Urinary bladder (tissue), 4 donors: ENCODE measurements at places on chromosomes 1 and 21.

- DNase-seq = no peak
These were observed 1.6 kb downstream of the NPR1 start for GRCh38 chr1:153680120-153680403.

GRCh38 chr1:214494706-214495105 lies 56.7 kb downstream of the PTPN14 start:
- no peak for DNase-seq

DNA sequence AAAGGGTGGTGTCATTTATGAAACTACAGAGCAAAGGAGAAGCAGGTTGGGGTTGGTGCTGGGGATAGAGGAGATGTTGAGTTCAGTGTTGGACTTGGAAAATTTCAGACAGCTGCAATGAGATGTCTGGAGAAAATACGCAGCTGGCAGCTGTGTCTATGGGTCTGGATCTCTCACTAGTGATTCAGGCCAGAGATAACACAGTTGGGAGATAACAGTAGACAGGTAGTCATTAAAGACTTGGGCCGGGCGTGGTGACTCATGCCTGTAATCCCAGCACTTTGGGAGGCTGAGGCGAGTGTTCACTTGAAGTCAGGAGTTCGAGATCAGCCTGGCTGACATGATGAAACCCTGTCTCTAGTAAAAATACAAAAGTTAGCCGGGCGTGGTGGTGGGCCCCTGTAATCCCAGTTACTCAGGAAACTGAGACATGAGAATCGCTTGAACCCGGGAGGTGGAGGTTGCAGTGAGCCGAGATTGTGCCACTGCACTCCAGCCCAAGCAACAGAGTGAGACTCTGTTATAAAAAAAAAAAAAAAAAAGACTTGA lies 2.5 kb upstream of the TFAP2E start:
- DNase-seq = no peak

- DNase-seq = no peak
These were observed 27.8 kb downstream of the SLC26A9 start for GRCh38 chr1:205915354-205915990.

- DNase-seq = no peak
These were observed 180.7 kb upstream of the SGIP1 start for GRCh38 chr1:66353257-66353656.

DNA sequence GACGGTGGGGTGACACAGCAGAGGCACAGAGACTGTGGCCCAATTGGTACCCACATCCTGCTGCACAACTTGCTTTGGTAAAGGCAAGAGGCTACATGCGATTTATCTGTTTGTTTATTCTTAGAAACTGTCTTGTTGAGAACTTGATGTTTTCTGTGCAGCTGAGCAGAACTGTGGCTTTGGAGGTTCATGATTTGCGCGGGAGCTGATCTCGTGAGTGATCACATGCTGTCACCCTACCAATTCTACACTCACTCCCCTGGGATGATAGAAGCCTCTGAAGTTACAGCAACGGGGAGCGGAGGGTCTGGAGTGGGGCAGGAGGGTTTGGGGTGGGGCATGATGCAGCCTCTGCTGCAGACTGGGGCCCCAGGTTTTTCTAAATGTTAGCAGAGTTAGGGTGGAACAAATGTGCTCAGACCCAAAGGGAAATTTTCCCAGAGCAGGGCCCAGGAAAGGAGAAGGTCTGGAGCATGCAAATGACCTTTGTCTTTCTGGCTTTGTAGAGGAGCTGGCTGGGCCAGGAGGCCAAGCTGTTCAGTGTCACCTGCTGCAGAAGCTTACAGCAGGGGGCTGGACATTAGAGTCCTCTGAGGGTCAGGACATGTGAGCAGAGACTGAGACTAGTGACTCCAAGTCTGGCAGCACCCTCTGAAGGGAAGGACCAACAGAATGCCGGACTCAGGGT lies 83.6 kb downstream of the GRIK3 start:
- DNase-seq = no peak

DNA sequence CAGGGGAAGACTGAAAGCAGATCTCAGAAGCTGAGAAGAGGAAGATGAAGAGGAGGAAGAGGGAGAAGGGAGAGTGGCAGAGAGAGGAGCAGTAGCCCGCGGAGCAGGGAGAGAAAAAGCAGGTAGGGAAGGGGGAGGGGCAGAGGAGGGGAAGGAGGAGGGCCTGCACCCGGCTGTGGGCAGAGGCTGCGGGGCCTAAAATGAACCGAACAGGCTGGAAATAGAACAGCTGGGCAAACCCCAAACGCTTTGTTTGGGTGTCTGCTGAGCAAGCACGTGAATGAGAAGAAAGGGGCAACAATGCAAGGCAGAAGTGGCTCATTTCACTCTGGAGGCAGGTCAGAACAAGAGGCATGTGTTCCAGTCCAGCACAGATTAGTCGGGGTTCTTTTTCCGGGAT lies 33.5 kb downstream of the KCNC4 start:
- DNase-seq = no peak

GRCh38 chr1:33738536-33738935 lies 125.3 kb upstream of the HMGB4 start:
- no peak for DNase-seq

GRCh38 chr1:211619033-211619996 lies 40.4 kb upstream of the SLC30A1 start:
- no peak for DNase-seq

DNA sequence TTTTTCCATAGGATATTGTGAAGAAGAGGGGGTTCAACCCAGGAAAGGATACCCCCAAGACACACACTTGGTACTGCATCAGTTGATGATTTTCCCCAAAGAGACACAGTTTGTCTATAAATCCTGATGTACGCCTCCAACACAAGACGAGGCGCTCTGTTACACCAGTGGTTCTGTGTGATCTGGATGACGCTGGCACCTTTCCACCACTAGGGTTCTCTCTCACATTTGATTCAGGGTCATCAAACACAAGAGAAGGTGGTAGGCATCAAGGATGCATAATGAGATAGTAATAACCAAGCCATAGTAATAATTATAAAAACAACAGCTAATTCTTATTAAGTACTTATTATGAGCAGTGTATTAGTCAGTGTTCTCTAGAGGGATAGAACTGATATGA lies 508.8 kb upstream of the ZP4 start:
- DNase-seq = no peak

DNA sequence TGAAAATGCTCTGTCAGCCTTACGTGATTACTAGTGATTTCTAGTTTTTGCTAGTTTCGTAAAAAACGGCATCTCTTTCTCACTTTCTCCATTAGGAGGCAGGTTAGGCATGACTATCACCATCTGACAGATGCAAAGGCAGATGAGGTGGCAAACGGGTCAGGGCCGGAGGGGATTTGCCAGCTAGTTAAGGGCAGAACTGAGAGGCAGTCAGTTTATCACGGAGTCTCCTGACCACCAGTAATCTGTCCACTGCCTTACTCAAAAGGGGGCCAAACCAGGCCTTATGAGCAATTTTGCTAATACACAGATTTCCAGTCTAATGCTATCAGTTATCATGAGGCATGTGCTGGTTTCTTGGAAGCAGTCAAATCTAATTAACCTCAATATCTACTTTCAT lies 159.3 kb downstream of the TSEN15 start:
- DNase-seq = no peak

- DNase-seq = no peak
These were observed 66.6 kb upstream of the POU3F1 start for GRCh38 chr1:38113159-38113666.

DNA sequence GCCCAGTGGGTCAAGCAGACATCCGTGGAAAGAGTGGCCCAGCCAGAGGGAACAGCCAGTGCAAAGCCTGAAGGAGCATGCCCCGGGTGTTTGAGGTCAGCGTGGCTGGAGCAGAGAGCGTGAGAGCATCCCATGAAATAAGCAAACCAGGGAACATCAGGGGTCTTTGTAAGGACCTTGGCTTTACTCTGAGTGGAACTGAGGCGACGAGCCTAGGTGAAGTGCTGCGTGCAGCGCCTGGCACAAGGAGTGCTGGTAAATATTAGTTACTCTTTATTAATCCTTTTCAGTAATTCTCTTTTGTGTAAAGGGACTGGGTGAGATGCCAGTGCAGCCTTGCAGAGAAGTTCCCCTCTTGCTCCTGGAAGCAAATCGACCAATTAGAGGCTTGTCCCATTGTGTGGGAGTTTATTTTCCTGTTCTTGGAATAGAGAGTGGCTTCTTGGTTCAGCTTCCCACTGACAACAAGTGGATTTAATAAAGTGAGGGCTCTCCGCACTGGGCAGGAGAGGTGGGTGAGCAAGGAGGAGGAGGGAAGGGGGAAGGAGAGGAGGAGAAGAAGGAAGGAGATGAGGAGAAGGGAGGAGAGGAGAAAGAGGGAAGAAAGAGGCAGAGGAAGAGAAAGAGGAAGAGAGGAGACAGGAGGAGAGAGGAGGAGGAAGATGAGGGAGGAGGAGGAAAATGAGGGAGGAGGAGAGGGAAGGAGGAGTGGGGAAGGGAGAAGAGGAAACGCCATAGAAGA lies 37.6 kb upstream of the DISP3 start:
- no peak for DNase-seq

GRCh38 chr1:195981448-195982139 lies 626.6 kb downstream of the KCNT2 start:
- no peak for DNase-seq

DNA sequence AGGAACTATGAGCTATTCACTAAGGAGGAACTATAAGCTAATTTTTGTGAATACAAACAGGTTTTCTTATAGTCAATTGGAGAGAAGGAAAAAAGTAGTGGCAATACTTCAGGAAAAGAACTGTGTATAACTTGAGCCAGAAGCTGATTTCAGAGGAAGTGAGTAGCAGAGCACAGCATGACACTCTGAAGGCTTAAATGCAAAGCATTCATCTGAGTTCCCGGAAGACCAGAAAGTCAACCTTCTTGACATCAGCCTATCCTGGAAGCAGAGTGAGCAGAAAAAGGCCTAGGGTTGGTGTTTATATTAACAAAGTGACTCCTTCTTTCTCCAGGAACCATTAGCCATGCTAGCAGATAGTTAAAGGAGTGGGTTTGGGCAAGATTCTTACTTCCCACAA lies 545.2 kb downstream of the MRPL39 start:
- DNase-seq = no peak

DNA sequence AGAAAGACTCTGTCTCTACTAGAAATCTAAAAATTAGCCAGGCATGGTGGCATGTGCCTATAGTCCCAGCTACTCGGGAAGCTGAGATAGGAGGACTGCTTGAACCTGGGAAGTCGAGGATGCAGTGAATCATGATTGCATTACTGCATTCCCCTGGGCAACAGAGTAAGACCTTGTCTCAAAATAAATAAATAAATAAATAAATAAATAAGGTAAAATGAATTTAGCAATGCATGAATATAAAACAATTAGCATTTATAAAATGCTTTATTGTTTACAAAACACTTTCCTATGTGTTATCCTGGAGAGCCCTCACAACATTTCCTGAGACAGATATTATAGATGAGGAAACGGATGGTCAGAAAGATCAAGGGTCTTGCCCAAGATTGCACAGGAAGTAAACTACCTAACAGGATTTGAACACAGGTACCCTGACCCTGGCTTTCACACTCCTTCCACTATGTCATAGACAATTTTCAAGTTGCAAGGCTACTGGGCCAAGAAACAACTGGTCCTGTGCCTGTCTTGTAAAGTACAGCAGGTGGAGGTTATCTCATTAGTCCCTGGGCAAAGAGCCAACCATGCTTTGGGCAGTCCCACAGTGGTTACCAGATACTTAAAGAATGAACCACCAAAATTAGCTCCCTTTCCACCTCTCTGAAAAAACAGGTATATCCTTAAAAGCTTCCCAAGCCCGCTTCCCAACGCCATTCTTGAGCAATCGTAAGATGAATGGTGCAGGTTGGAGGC lies 15.4 kb upstream of the VSIG8 start:
- DNase-seq = no peak

GRCh38 chr1:85933961-85934360 lies 222.6 kb downstream of the COL24A1 start:
- DNase-seq = no peak

DNA sequence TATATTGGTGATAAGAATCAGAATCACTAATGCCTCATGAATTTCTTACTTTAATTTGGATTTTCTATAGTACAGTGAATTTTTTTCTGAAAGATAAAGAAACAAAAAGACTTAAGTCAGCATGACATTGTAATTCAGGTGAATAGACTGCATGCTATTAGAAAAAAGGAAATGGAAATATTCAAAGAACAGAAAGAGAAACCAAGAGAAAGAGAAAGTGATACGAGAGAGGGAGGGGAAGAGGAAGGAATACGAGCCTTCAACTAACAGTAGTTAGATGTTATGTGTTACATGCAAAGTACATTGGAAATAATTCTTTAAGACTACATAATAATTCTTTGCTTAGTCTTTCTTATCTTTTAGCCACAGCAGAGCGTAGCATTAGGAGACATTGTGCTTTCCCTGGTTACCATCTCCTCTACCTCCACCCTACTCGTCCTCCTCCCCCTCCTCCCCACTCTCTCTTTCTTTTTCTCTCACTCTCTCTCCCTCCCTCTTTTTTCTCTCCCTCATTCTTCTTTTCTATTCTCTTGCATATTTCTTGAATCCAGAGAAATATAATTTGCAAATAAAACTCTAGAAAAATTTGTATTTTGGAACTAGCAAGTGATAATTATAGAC lies 46.4 kb upstream of the ADGRL4 start:
- no peak for DNase-seq

- DNase-seq = no peak
These were observed 67.6 kb downstream of the MAB21L3 start for GRCh38 chr1:116178837-116179236.

- no peak for DNase-seq
These were observed 33.5 kb upstream of the ADAM30 start for GRCh38 chr1:119929643-119930315.

DNA sequence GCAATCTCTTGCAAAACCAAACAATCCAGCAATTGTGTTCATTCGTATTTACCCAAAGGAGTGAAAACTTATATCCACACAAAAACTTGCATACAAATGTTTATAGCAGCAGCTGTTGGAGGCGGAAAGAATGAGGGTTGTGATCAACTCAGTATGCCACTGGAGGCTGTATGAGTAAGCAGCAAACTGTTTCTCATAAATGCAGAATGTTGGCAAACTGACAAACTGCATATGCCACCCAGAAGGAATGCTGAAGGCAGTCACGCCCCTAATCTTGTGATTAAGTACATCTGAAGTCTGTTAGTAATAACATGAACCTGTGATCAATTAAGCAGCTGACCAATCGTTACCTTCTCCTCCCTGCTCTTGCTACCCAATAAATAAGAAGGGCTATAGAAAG lies 60.5 kb upstream of the CR2 start:
- peak; percentile 14 for DNase-seq

DNA sequence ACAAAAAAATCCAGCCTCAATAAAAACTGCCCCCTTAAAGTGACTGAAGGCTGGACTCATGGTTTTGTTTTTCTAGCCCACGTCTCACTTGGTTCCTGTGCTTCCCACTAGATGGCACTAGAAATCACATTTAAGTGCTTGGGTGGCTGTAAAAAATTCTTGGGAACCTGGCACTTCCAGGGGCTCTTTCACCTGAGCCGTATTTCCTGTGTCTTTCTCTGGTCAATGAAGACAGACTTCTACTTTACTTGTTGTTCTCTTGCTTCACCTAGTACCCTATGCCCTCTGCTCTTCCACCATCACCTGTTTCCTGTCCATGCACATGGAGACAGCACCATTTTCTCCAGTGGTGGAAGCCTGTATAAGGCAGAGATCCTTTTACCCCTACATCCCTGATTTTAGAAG lies 20.0 kb downstream of the METTL13 start:
- no peak for DNase-seq
